ENCODE measurements at places on chromosomes 13 and 19.

GRCh38 chr19:44587963-44588770, 25.2 kb upstream of the IGSF23 start:
- DNase-seq = no peak

- no peak for DNase-seq
Measured at GRCh38 chr19:4365791-4366665, 22.7 kb downstream of the MPND start.

- no peak for DNase-seq
Measured at GRCh38 chr13:45728759-45729158, 26.6 kb downstream of the CBY2 start.

GRCh38 chr19:38003438-38004185, 96.6 kb downstream of the SIPA1L3 start:
- peak; percentile 91 for DNase-seq

GRCh38 chr13:26132756-26133155, 80.9 kb upstream of the SHISA2 start:
- no peak for DNase-seq

DNA sequence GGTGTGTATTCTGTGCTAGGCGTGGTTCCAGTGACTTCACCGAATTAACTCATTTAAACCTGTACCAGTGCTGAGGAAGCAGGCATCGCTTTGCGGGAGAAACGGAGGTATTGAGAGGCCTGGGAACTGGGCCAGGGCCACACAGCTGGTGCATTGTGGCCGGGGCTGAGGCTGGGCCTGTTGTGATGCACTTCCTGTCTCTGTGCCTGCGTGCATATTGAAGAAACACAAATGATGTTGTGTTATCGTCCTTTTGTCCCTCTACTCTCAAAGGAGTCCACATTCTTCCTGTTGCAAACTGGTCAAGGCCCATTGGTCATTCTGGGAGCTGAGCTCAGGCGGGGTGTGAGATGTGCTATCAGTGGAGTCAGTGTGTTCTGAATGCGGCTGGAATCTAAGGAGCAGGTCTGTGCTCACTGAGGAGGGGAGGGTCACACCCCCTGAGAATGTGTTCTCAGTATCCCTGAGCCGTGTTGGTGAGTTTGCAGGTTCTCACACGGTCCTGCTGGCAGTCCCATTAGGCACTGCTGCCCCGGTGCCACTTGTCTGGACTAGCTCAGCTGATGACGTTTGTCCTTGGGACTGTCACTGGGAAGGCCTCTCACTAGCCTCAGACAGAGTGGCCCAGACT, 62.1 kb downstream of the ARHGEF7 start:
- DNase-seq = no peak

- peak; percentile 94 for DNase-seq
Measured at GRCh38 chr19:3387645-3388589, 21.5 kb downstream of the NFIC start.

DNA sequence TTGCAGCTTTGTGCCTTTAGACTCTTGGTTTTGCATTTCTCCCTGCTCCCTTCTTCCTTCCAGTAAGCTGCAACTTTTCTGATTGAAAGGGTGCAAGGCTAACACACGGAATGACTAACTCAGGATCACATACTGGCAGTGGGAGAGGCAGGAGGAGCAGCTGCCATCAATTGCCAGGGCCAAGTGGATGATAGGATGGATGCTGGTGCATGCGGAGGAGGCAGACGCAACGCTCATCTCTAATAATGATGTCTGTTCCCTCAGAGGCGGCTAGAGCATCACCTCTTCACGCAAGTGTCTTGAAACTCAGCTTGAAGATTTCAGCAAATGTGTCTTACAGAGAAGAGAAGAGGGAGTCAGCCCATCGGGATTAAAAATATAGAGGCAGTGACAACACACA, 49.5 kb upstream of the TPM4 start:
- no peak for DNase-seq

- DNase-seq = peak; percentile 89
Measured at GRCh38 chr19:14786421-14786851, 8.1 kb upstream of the ADGRE2 start.

- no peak for DNase-seq
Measured at GRCh38 chr19:41537789-41538188, 38.2 kb upstream of the CEACAM21 start.

- DNase-seq = peak; percentile 88
Measured at GRCh38 chr13:113378825-113379224, 14.9 kb upstream of the GRTP1 start.

DNA sequence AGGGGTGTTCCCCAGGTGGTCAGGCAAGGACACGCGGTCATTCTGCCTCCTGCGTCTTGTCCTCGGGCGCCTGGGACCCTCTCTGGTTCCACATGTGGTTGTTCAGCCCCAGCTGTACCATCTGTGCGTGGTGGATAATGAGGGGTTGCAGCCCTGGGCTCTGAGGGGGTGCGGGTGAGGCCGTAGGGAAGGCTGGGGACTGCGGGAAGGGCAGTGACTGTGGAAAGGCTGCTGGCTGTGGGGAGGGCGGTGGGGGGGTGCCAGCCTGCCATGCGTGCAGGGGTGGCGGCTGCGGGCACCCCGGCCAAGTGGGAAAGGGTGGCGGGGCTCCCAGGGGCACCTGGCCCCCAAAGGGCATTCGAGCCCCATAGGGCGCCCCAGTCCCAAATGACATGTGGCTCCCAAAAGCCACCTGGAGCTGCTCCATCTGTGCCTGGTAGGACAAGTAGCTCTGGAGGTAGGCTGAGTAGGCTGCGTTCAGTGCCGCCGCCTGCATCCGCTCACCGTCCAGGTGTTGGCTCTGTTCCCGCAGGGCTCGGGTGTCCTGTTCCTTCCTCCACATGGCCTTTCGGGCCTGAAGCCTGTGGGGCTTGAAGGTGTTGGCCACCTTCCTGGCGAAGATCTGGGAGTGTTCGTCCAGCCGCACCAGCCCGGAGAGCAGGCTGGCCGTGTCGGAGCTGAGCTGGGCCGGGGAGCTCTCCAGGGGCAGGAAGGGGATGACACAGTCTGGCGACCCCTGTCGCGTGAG, 15.1 kb downstream of the TICAM1 start:
- no peak for DNase-seq

GRCh38 chr13:112990783-112991182, 21.8 kb downstream of the MCF2L start:
- DNase-seq = no peak

GRCh38 chr13:51261610-51262249, 39.5 kb downstream of the FAM124A start:
- no peak for DNase-seq

DNA sequence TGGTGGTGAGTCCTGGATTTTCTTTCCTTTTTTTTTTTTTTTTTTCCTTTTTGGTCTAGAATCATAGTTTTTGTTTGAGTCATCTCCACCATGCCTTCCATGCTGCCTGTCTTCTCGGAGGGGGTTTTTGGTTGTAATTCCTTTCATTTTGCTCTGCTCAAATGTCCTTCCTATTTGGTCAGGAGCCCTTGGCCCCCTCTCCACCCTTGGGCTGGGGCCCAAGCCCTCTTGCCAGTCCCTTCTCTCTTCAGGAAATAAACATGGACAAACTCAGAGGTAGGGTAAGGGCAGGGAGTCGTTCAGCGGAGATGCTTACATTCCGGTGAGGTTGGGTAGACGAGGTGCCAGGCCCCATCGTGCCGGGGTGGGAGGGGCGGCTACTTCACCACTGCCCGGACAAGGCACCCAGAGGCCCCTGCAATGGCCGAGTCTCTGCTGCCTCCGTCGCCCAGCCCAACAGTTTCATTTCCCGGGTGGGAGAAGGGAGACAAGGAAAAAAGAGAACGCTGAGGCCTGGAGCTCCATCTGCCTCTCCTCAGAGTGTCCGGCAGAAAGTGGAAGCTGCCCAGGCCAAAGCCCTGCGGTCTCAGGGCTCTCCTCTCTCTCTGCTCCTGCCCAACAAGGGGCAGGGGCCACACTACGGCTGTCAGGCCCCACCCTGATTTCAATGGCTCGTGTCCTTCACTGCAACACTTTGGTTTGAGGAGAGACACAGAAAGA, 12.7 kb downstream of the ZNF574 start:
- no peak for DNase-seq

- DNase-seq = no peak
Measured at GRCh38 chr13:71828564-71828963, 38.4 kb downstream of the DACH1 start.

GRCh38 chr13:75180805-75181455, 301.0 kb downstream of the TBC1D4 start:
- DNase-seq = no peak

GRCh38 chr13:110305949-110306339, 1.0 kb downstream of the COL4A1 start:
- peak; percentile 30 for DNase-seq

- DNase-seq = no peak
Measured at GRCh38 chr19:19202707-19203011, 555 bp downstream of the NR2C2AP start.

DNA sequence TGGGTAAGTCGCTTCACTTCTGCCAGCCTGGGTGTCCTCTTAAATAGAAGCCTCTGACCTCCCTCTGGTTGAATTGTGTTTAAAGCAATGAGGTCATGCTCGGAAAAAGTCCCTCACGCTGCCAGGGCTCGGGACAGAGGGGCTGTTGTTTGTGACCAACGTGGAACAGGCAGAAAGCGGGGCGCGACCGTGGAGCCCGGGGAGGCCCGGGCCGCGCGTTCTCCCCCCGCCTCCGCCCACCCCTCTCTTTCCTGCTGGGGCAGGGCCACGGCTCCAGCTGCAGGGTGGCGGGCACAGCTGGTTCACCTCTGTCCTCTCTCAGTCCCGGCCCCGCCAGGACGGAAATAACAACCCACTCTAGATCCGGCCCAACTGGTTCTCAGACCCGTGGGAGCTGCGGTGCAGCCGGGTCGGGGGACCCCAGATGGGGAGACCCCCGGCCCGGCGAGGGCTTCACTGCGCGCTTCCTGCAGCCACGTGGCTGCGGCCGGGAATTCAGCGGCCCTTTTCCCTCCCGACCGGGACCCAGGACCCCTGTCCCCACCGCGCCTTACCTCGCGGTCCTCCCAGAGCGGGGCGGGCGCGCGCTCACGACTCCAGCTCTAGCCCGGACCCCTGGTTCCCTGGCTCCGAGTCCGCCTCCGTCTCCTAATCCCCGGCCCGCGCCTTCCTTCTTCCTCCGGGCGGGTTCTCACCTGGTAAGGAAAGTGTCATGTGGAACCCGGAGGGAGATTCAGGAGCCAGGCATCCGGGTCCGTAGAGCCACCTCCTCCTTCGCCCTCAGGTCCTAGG, 1.9 kb downstream of the CDC42EP5 start:
- no peak for DNase-seq

GRCh38 chr19:663682-664117, 686 bp upstream of the RNF126 start:
- DNase-seq = no peak

- no peak for DNase-seq
Measured at GRCh38 chr13:22173610-22174009, 502.7 kb downstream of the FGF9 start.

DNA sequence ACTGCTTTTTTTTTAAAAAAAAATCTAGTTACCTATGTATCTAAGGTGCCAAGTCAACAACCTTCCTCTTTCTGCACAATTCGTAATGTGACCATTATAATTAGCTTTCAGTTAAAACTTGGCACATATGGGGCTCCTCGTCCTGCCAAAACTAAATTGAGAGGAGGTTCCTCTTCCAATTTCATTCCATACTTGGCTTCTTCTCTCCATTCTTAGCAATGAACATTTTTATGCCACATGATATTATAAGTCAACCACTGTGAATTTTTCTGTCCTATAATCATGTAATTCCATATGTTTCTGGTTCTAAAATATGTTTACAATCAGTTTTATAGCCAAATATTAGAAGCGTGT, 177.0 kb downstream of the DCLK1 start:
- no peak for DNase-seq

DNA sequence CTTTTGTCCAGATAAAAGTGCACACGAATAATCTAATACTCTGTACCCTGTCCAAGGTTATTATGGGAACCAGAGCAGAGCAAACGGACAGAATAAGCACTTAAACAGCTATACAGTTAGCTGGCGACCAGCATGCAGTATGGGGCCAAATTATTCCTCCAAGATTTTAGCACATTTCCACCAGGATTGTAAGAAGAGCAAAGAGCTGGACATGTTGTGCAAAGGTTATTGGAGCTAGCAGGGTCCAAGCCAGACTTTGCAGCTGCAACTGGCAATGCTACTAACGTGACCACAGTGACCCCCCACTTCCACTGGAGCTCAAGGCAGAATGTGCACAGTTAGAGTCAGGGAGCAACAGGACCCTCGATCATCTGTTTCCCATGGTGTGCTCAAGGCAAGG, 89.9 kb downstream of the COL4A1 start:
- no peak for DNase-seq

DNA sequence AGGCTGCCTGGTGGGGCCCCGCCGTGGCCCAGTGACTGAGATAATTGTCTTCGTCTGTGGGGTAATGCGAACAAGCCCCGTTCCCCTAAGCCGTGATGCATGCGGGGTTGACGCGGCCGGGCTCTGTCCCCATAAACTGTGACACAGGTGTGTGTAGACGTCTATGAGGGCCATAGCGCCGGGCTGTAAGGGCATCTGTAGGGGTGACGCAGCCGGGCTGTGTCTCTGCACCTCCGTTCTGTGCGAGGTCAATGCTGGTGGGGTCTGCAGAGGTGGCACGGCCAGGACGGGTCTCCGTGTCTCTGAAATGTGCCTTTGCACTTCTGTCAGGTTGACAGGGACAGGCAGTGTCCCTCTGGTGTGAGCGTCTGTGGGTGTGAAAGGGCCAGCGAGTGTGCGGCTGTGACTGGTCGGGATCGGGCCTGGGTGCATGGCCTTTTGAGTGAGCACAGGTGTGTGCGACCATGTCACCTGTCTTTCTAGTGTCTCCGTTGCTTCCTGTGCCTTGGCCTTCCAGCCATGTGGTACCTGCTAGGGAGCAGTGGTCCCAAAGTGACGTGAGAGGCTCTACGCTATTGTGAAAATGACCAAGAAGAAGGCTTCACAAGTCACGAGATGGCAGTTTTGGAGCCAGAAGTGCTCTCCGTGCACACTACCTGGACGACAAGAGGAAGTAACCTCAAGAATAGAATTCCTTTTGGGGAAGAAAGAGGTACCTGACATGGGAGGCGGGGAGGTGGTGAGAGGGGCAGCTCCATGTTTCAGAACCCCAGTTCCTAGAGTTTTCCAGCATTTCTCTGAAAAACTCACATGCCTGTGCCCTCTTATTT, 16.4 kb upstream of the ZNF331 start:
- no peak for DNase-seq

DNA sequence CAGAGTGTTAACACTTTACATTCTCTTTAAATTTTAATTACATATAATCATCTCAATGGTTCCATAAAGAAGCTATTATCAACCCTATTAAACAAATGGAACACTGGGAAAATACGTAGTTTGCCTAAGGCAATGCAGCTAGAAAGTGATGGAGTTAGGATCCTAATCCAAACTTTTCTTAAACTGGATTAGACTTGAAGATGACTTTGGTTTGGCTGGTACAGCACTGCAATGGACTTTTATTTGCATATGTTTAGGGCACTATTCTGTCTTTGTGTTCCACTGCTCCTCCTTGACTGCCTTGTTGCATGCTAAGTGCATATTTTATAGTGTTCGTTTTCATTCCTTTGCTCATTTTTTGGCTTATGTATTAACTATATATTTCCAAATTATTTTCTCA, 133.5 kb upstream of the UFM1 start:
- DNase-seq = no peak

DNA sequence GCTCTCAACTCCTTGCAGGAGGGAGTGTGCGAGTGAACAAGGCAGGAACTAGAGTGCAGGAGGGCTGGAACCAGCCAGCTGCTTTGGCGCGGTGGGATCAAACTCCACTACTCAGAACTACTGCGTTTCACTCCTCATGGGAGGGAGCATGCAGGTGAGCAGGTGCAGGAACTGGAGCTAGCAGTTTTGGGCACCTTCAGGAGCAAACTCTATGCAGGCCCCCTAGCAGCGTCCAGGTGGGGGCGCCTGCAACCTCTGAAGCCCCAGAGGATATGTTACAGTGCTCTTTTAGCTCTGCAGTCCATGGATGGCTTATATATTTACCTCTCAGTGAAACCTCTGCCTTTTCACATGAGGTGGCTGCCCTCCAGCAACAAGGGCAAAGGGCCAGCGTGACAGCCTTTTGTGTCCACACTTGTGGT, 1303.4 kb downstream of the PCDH9 start:
- no peak for DNase-seq
